NCI-H446 treated with DMSO at 0.1 percent for 48 hours (cell line): ENCODE measurements at places on chromosomes 6 and 20.

- DNase-seq: no peak
Measured at GRCh38 chr6:43290905-43291355, 7.1 kb upstream of the SLC22A7 start.

DNA sequence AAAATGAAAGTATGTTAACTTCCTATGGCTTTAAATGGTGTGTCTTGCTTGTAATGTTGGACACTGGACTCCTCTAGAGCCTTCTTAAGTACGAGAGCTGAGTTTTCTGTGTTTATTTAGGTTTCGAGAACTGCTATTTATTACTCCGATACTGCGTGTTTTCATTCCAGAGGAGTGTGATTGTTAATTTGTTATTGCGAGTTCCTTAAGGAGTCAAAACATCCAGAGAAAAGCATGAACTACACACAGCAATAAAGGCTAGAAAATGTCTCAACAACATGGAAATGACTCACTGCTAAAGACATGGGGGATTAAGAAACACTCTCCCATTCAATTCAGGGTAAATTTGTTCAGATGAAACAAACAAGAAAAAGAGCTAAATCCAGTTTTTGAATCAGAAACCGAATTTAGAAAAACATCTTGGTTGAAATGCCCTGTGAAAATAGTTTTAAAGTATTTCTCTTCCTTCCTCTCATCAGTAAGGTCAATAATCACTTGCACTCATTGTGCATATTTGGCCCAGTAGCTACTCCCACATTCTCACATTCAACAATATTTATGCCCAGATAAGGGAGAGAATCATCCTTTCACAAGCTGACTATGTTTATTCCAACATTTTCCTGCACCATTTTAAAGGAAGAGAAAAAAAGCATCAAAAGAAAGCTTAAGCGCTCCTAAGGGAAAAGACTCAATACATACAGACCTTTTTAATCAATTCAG, 36.0 kb downstream of the ATXN1 start:
- no peak for DNase-seq

- DNase-seq: no peak
Measured at GRCh38 chr6:32271429-32271828, 47.6 kb upstream of the NOTCH4 start.

GRCh38 chr20:3669710-3670367, 6.6 kb upstream of the GFRA4 start:
- DNase-seq: no peak

- DNase-seq: no peak
Measured at GRCh38 chr6:164151161-164152120, 736.9 kb downstream of the QKI start.

- DNase-seq: no peak
Measured at GRCh38 chr20:63754008-63754407, 14.4 kb downstream of the SLC2A4RG start.

DNA sequence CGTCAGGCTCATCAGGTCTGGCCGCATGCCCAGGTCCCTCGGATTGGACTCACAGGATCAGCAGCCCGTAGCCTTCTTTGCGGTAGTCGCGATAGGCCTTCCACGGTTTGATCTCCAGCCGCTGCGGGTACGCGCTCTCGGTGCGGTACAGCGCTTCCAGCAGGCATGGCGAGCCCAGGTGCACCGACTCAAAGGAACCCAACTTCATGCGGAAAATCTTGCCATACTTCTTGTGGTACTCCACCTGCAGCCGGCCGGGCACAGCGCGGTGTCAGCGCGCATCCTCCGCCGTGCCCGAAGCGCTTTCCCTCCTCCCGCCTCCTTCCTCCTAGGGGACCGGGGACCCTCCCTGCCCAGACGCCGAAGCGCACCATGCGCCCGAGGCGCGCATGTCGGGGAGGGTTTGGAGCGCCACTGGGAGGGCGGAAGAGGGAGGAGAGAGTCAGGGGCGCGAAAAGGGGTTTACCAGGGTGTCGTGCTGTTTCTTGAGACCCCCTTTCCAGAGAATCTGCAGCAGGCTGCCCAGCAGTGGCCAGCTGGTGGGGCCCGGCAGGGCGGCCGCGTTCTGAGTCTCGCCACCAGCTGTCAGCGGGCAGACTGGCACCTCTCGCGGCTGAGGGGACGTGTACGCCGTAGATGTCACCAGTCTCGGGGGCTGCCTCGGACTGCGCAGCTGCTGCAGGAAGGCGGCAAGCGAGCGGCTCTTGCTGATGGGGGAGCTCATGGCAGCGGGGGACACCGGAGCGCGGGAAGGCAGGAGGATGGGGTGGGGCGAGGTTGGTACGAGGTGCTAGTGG, 732 bp downstream of the CYP24A1 start:
- DNase-seq: no peak
